ENCODE measurements at places on chromosomes 12 and 14.

DNA sequence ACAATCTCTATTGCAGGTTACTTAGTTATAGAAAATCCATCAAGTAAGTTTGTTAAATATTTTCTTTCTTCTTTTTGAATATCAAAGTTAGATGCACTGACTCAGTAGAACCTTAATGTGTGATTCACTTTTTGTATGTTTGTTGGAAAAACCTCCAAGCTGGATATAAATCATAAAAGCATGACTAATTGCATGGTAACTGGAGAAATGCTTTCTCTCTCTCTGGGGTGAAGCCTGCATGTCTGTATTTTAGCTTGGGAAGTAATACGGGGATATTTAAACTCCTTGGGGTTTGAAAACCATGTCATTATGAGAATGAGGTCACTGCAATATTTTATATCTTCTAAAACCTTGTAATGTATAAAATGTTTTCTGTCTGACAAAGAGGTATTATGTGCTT is 58.6 kb upstream of the MYF6 start:
- no peak for DNase-seq

DNA sequence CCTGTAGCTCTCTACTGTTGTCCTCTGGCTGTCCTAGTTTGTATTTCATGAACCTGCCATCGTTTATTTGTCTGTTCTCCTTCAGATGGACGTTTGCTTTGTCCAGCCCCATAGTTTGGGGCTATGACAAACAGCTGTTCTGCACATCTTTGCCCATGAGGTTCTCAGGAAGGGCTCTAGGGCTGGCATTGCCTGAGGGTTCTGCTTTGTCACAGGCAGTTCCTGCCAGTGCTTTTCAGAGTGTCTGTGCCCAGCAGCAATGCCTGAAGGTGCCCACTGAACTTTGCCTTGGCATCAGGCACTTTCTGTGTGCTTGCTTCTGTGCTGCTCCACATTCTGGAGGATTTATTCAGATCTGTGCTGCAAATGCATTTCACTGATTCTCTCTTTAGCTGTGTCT is 361.3 kb downstream of the TMEM121 start:
- DNase-seq: no peak

DNA sequence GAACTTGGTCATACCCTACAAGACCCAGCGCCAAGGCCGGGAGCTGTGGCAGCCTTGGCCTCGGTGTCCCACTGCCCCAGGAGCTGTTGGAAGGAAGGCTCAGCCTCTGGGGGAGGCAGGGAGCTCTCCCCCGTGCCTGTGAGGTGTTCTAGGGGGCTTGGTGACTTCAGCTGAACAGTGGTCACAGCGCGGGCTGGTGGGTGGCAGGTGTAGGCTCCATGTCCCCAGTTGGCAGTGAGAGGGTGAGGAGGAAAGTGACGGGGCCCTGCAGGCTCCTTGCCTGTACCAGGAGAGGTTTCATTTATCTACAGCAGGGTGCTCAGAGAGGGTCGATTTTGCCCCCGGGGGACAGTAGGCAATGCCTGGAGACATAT is 47.5 kb downstream of the DLK1 start:
- DNase-seq: no peak

DNA sequence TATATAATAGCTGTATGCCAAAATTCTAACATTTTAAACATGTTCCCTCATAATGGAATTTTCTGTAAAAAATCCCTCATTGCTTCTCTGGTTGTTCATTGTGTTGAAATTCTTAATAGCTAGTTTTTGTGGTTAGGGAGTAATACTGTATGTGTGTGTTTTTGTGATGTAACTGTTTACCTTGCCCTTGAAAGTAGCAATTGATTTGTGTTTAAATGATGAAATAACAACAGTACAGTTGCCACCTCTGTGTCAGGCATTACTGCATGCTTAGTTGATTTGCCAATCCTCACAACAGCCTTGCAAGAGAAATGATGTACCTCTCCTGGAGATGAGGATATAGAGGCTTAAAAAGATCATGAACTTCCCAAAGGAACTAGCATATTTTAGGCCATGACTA is 94.9 kb downstream of the DAAM1 start:
- no peak for DNase-seq

DNA sequence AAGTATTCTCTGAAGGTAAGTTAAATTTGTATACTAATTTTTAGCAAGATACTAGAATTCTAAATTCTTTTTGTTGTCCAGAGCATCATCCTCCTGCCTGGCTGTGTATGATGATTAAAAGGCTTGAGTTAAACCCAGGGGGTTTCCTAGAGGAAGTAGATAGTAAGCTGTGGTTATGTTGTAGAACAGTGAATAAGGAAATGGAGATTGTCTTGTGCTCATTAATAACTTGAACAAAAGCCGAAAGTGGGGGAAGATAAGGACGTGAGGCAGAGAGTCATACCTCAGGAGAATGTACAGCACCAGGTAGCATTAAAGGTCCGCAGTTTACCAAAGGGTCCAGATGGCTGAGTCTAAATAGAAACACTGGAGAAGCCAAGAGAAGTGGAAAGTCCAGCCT is 42.0 kb downstream of the CKB start:
- DNase-seq: no peak

DNA sequence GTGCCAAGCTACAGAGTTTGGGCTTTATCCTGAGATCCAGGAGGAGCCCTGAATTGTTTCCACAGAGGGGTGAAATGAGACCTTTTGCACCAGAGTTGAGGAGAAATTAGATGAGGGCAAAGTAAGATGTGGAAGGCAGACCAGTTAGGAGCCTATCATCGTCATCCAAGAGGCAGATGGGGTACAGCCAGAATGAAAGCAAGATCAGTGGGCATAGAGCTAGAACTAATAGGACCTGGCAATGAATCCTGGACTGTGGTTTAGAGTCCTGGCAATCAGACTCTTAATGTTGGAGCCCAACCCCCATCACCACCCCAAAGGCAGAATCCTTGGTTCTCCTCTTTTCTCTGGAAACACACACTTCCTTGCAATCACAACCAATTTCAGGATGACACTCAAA is 166.6 kb upstream of the HMGA2 start:
- DNase-seq: no peak

DNA sequence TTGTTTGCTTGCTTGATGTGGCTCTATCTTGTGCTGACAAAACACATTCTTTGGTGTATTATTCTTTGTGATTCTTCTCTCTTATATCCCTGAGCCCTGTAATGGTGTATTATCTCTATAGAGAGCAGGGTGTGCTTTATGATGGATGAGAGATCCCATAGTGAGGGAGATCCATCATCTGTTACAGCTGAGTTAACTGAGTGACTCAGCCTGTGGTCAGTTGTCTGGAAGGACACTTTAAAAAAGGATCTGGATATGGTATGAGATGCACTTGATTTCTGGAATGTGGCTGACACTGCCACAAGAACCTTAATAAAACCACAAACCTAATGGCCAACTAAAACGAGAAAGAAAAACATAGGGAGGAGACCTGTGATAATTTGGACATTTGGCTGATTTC is 461.4 kb upstream of the SYT1 start:
- DNase-seq: no peak

- DNase-seq: no peak
These were observed 1241.4 kb upstream of the TMEM132C start for GRCh38 chr12:127025545-127025944.

DNA sequence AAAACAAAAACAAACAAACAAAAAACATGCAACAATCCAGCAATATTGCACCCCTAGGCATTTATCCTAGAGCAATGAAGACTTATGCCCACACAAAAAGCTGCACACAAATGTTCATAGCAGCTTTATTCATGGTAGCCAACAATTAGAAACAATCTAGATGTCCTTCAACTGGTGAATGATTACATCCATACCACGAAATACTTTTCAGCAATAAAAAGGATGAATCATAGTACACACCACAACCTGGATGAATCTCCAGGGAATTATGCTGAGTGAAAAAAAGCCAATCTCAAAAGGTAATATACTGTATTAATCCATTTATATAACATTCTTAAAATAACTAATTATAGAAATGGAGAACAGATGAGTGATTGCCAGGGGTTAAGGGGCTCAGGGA is 14.5 kb upstream of the GPR162 start:
- DNase-seq: no peak

GRCh38 chr14:72563676-72564075 is 330.2 kb downstream of the DPF3 start:
- DNase-seq: no peak

- no peak for DNase-seq
These were observed 834.1 kb downstream of the TRHDE start for GRCh38 chr12:73106296-73106695.

GRCh38 chr12:96501133-96501761 is 11.9 kb downstream of the CFAP54 start:
- DNase-seq: no peak

DNA sequence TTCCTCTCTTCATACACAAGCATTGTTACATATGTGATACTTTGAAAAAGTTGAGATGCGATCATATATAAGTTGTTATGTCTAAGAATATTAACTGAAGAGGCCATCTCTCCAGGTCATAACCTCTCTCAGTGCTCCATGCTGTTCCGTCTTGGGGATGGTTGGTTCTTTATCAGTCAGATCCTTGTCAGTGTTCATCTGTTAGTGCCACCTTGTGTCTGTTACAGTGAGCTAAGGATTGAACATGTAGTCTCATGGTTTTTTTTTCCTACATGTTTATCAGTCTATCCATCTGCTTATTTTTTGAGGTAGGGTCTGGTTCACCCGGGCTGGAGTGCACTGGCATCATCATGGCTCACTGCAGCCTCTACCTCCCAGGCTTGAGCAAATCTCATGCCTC is 30.5 kb downstream of the EP400 start:
- DNase-seq: no peak

DNA sequence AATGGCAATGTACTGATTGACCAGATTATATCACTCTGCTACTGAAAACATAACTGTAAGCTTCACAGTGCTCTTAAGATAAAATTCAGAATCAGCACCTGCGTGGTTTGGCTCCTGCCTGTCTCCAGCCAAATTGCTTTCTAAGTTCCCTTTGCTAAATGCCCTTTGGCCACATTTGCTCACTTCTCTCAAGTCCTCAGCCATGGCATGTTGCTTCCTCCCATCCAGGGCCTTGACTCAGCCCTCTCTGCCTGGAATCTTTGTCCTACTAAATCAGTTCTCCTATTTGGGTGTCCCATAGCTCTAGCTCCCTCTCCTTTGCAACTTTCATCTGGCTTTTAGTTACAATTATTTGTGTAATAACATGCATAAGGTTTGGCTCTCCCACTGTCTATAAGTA is 71.4 kb downstream of the KCNK10 start:
- no peak for DNase-seq

DNA sequence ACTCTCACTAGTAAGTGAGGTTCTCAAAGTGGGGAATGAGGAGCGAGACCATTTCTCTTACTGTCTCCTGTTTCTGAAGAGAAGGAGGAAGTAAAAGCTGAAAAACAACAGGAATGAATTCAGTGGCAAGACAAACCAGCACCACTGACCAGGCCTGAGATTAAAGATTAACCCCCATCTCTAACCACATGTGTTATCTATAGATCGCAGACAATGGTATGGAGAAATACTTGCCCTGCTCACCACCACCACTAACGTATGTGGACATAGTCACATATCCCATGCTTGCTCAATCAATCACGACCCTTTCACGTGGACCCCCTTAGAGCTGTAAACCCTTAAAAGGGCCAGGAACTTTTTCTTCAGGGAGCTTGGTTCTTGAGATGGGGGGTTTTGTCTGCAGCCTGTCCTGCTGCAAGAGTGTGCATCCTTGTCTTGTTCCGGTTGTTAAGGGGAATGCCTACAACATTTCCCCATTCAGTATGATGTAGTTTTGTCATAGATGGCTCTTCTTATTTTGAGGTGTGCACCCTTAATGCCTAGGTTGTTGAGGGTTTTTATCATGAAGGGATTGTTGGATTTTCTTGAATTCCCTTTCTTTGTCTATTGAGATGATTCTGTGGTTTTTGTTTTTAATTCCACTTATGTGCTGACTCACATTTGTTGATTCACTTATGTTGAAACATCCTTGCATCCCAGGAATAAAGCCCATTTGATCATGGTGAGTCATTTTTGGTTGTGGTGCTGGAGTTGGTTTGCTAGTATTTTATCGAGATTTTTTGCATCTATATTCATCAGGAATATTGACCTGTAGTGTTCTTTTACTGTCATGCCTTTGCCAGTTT is 698.8 kb upstream of the LMO3 start:
- no peak for DNase-seq
